ENCODE measurements at places on chromosomes 7 and 10. TPM values are rescaled to one million over a fixed set of nuclear protein-coding genes. Genes with fewer than 3 reads are reported as not detected.

The TMEM213 gene
- 1.9 TPM for total RNA-seq

The COBL gene
- 27.9 TPM for total RNA-seq

GRCh38 chr10:45374350-45375052 is 485 bp downstream of the ALOX5 start:
- no peak for DNase-seq

- no peak for DNase-seq
Measured at GRCh38 chr10:43728425-43728824, 79.7 kb upstream of the ZNF32 start.

DNA sequence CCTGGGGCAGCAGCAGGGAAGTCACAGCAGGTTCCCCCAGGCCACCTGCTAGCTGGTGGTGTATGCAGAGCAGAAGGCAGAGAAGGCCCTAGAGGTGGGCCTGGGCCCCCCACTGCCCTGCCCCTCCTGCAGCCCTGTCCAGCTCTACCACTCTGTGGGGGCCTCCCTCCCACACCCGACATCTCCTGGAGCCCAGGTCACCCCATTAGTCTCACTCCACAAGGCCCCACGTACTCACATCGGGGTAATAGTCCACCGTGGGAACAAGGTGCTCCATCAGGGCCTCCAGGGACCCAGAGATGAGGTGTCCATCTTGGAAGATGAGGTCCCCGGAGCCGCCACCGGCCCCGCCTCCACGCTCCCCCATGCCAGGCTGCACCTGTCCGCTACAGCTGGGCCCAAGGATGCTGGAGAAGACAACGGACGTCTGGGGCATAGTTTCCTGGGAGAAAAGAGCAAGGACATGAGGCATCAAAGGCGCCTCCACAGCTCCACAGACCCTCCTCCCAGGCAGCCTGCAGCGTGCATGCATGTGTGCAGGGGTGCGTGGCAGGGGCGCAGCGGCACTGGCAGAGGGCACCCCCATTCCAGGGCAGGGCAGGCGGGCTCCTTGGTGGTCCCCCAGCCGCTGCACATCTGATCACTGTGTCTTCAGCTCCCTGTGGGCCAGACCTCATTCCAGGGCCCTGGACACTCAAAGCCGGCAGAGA is 61.0 kb downstream of the RASGEF1A start:
- peak; percentile 37 for DNase-seq

DNA sequence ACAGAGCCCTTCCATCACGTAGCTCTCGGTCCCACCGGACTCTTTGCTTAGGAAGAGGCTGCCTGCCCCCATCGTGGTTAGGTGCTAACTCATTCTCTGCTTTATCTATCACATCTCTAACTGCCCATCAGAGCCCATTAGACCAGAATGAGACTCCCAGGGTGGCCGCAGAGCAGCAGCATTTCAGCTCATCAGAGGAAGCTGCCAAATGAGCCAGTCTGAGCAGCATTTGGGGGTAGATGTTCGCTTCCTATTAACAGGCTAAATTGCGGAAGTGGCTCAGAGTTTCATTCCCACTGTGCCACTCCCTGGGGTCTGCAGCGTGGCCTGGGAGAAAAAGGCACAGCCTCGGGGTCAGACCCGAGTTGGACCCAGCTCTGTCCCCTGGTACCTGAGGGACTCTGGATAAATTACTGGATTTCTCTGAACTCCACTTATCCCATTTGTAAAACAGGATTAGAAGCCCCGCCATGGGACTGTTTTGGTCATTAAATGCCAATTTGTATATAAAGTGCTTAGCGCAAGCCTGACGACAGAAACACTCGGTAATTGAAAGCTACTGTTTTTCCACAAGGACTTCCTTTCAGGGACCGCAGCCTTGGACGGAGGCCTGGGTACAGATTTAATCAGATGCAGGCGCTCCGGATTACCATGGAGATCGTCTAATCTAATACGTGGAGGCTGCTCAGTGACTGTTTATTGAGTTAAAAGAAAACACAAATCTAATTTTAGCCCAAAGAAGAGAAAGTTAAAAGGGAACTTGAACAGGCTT is 73.8 kb upstream of the PRLHR start:
- DNase-seq, result no peak
